ENCODE measurements at places on chromosomes 2 and 18.
A peak's percentile ranks its signal among the peaks of the same experiment; 100 is the strongest.

DNA sequence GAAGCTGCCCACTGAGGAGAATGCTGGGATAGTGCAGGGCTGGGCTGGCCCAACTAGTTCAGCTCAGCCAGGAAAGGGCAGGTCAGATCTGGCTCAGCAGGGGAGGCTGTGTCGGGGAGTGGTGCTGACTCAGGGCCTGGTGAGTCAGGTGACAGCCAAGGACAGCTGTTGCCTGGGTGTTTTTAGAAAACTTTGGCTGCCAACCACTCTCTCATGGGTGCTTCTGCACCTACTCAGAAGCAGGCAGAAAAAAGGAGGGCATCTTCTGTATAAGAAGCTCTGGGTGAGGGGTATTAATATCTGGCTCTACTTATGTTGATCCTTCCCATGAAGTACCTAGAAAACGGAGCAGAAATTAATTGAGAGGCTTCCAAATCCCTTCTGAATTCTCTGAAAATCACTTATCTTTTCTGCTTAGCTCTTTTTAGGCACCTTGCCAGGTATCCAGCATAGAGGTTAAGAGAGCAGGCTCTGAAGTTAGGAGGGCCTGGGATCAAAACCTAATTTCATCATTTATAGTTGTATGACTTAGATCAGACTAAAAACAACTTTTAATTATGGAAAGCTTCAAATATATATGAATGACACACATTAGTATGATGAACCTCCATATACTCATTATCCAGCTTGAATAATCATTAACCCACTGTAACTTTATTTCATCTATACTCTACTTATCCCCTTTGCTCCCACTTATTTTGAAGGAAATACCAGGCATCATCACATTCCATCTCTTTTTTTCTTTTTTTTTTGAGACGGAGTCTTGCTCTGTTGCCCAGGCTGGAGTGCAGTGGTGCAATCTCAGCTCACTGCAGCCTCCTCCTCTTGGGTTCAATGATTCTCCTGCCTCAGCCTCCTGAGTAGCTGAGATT lies 15.5 kb upstream of the RAB10 start:
- DNase-seq: no peak

DNA sequence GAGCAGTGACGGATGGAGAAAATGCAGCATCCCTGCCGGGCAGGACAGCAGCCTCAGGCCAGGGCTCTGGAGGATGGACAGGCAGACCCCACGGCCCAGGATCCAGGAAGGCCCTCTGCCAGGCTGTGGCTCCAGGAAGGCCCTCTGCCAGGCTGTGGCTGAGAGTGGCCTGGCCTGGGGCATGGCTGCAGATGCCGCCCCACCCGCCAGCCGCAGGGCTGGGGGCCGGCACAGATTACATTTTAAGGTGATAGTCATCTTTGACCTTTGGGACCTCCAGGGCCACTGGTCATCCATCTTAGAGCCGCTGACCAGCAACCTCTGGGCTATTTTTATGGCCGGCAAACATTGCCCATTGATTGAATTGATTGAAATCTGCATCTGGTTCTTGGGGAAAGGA lies 98.0 kb upstream of the BOD1L2 start:
- no peak for DNase-seq

DNA sequence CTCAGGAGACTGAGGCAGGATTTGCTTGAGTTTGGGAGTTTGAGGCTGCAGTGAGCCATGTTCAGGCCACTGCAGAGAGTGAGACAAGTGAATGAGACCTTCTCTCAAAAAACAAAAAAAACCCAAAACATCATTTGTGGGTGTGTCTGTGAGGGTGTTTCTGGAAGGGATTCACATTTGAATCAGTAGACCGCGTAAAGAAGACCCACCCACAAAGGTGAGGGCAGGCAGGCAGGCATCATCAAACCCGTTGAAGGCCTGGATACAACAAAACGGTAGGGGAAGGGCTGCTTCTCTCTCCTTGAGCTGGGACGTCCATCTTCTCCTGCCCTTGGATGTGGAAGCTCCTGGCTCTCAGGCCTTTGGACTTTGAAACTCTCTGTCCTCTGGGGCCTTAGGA lies 25.4 kb downstream of the CDKL4 start:
- DNase-seq: no peak

GRCh38 chr2:176111309-176111663 lies 4.2 kb downstream of the HOXD11 start:
- no peak for DNase-seq

DNA sequence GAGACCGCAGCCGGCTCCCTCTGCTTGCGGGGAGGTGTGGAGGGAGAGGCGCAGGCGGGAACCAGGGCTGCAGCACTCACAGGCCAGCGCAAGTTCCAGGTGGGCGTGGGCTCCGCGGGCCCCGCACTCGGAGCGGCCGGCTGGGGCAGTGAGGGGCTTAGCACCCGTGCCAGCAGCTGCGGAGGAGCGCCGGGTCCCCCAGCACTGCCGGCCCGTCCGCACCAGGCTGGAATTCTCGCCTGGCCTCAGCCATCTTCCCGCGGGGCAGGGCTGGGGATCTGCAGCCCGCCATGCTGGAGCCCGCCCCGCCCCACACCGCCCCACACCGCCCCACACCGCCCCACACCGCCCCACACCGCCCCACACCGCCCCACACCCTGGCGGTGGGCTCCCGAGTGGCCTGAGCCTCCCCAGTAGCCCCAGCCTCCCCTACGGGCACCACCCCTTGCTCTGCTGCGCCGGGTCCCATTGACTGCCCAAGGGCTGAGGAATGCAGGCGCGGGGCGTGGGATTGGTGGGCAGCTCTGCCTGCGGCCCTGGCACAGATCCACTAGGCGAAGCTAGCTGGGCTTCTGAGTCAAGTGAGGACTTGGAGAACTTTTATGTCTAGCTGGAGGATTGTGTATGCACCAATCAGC lies 123.9 kb upstream of the MGAT5 start:
- DNase-seq: no peak

DNA sequence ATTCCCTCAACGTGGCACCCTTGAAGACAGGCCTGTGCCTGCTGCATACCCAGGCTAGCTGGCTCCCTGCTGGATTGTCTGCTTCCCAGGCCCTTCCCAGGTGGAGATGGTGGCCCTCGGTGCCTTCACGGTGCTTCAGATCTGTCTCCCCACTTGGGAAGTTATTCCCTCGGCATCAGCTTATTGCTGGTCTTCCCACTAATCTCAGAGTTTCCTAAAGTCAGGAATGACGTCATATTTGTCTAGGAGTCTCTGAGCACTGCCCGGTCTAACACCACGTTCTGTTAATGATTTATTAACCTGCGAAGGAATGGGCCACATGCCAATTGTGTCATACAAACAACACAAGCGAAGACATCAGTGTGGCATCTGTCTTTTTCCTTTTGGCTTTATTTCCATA lies 269.8 kb upstream of the ID2 start:
- no peak for DNase-seq

- no peak for DNase-seq
Observed at GRCh38 chr2:130911482-130911881, 74.8 kb downstream of the ARHGEF4 start.

DNA sequence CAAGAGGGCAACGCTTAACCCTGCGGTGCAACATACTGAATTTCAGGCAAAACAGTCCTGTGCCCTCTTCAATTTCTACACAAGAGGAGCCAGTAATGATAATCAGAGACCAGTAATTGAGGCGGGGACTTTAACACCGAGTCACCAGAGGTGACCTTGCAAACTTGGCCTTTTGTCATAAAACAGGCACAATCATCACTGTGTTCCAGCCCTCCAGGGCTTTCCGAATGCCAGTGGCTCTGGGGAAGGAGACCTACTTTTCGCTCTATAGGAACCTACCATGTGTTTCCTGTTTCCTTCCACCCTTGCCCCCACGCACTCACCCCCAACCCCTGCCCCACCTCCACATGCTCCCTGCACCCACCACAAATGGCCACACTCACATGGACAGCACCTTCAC lies 47.2 kb upstream of the LOXHD1 start:
- no peak for DNase-seq

- no peak for DNase-seq
Observed at GRCh38 chr2:176147210-176147799, 4.0 kb upstream of the HOXD4 start.

- DNase-seq: peak; percentile 29
Observed at GRCh38 chr2:239944694-239945551, 80.2 kb downstream of the NDUFA10 start.

- no peak for DNase-seq
Observed at GRCh38 chr2:135226961-135227360, 174.9 kb downstream of the RAB3GAP1 start.

- peak; percentile 14 for DNase-seq
Observed at GRCh38 chr2:195404651-195405050, 252.4 kb upstream of the SLC39A10 start.

DNA sequence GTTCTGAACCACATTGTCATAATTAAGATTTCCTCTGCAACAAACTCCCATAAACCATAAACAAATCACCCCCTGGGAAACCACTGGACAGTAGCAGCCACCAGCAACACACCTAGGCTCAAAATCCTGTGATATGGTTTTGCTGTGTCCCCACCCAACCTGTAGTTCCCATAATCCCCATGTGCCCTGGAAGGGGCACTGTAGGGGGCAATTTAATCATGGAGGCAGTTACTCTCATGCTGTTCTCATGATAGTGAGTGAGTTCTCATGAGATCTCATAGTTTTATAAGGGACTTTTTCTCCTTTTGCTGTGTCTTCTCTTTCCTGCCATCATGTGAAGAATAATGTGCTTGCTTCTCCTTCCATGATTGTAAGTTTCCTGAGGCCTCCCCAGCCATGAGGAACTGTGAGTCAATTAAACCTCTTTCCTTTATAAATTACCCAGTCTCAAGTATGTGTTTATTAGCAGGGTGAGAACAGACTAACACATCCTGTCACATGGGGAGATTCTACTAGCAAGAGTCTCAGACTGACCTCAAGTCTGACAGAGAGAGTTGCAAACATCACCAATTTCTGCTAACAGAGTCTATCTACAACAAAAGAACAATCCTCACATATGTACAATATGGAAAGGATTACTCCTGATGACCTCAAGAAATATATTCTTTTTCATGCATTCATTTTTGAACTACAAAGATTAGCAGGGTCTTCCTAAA lies 182.6 kb downstream of the GRB14 start:
- no peak for DNase-seq

GRCh38 chr18:2515171-2515787 lies 56.0 kb downstream of the METTL4 start:
- no peak for DNase-seq

GRCh38 chr2:234910186-234910679 lies 41.6 kb upstream of the SH3BP4 start:
- no peak for DNase-seq

DNA sequence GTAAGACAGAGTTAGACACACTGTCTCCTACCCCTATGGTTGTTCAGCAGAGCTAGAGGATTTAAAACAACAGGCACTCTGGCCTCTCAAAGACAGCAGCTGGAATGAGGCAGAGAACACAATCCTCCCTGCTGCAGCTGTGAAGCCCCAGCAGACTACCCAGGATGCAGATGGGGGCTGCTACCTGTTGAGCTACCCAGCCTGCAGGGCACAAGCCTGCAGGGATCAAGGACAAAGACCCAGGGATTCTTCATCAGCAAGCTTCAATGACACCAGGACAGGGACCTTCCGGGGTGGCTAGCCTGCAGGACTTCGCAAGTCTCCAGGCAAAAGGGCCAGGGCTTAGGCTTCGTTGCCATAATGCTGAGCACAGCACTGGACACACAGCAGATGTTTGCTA lies 27.2 kb downstream of the GALNT14 start:
- no peak for DNase-seq
